ENCODE measurements at places on chromosomes 11 and 22.

- DNase-seq = peak; percentile 27
Measured at GRCh38 chr11:116835042-116835772, 2.2 kb downstream of the APOA1 start.

DNA sequence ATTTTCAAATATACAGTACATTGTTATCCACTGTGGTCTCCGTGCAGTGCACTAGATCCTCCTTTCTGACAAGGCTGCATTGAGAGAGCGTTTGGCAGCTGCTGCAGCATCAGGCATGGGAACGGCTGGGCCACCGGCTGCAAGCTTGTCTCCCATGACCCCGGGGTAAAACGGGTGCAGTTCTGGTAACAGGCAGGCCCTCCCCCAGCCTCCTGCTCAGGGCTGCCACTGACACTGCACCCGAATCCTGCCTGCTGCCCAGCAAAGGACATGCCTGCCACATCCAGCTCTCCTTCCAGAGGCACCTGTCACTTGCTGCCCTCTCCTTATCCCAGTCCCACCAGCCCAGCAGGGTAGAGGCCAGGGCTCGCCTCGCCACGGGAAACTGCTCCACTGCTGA is 124.5 kb upstream of the TMEM45B start:
- no peak for DNase-seq

- no peak for DNase-seq
Measured at GRCh38 chr11:104183593-104183992, 19.6 kb upstream of the PDGFD start.

GRCh38 chr11:27830206-27830605 is 130.0 kb upstream of the BDNF start:
- DNase-seq = no peak

Data from NCI-H69 (cell line).